ENCODE measurements at places on chromosomes 1 and 21.

GRCh38 chr1:61271412-61271789 lies 189.0 kb downstream of the NFIA start:
- DNase-seq: peak; percentile 28

DNA sequence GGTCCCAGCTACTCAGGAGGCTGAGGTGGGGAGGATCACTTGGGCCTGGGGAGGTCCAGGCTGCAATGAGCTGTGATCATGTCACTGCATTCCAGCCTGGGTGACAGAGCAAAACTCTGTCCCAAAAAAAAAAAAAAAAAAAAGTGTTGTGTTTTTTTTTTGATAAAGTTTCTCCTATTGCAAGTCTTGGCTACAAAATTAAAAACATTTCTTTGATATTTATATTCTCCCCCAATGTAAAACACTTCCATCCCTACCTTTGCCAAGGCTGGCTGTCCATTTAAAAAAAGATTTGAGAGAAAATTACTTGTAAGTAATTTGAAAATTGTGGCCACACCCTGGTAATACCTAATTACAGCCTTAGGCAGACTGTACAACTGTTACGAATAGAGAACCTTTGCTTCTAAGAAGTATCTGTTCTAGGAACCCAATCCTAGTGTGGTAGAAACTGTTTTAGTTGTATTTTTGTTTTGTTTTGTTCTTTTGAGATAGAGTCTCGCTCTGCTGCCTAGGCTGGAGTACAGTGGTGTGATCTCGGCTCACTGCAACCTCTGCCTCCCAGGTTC lies 11.2 kb downstream of the ZNF436 start:
- no peak for DNase-seq

- no peak for DNase-seq
Measured at GRCh38 chr1:182163821-182164223, 102.3 kb upstream of the ZNF648 start.

- no peak for DNase-seq
Measured at GRCh38 chr1:150997949-150998348, 8.8 kb downstream of the MINDY1 start.

- DNase-seq: no peak
Measured at GRCh38 chr1:30146448-30146847, 576.9 kb downstream of the MATN1 start.

GRCh38 chr1:22250724-22251123 lies 107.8 kb upstream of the WNT4 start:
- no peak for DNase-seq

DNA sequence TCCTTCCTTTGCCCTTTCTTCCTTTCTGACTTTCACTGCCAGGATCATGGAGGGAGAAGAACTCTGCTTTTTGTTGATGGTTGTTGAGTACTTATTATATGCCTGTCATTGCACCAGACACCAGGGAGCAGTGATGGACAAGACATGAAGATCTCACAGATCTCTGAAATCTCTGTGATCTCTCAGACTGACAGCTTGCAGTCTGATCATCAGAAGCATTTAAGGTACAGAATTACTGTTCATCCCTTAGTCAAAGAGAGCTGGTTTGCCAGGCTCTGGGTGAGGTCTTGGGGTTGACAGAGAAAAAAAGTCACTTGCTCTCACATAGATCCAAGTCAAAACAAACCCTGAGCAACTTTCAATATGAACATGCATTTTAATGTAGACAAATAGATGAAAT lies 299.5 kb upstream of the FMN2 start:
- no peak for DNase-seq

- DNase-seq: no peak
Measured at GRCh38 chr1:11880911-11881748, 22.4 kb upstream of the NPPB start.

DNA sequence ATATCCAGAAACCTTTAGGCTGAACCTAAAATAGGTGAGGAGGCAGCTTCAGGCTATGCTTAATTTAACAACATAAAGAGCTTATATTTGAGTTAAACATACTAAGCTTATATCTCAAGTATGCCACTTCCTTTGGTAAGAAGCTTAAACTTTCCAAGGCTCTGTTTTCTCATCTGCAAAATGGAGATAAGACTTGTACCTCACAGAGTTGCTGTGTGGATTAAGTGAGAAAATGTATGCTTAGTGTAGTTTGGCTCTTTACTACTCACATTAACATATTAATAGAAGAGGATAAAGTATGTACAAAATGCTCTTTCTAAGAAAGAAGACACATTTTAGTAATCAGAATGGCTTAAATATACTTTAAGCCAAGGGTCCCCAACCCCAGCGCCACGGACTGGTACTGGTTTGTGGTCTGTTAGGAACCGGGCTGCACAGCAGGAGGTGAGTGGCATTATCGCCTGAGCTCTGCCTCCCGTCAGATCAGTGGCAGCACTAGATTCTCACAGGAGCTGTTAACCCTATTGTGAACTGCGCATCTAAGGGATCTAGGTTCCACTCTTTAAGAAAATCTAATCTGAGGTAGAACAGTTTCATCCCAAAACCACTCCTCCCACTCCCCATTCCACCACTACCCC lies 77.2 kb downstream of the HS2ST1 start:
- peak; percentile 59 for DNase-seq

- DNase-seq: no peak
Measured at GRCh38 chr1:45541193-45541592, 9.4 kb upstream of the AKR1A1 start.

GRCh38 chr1:7868070-7868780 lies 15.4 kb upstream of the UTS2 start:
- no peak for DNase-seq

- DNase-seq: no peak
Measured at GRCh38 chr1:221104596-221104995, 225.4 kb downstream of the HLX start.

- no peak for DNase-seq
Measured at GRCh38 chr21:39004634-39005501, 178.4 kb downstream of the PSMG1 start.

DNA sequence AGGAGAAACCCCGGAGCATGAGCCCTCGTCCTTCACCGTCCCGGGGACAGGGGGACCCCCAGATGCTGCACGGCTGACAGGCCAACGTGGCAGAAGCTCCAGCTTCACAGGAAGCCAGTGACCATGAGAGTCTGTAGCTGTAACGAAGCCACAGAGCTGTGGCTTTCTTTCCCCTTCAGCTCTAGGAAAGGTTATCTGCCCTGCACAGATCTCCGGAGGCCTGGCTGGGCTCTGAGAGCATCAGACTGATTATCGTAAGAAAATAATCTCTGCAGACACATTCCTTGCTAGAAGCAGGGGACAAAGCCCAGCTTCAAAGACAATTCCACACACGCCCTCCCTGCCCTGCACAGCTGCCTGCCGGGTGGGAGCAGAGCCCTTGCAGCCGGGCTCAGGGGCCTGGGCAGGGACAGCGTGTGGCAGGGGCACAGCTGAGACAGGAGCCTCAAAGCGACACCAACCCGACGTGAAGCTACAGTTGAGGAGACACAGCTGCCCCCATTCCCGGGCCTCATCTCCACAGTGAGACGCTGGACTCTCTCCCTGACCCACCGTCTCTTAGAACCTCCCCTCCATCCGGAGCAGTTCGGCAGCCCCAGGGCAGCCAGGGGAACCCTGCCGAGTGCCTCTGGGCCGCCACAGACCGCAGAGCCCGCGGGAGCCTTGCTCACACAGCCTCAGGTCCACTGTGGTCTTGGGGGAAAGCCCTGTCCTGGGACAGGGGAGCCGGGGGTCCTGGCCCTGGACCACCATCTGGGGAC lies 30.6 kb downstream of the POFUT2 start:
- peak; percentile 18 for DNase-seq

GRCh38 chr1:235864469-235864868 lies 2.2 kb downstream of the LYST start:
- DNase-seq: no peak

- DNase-seq: no peak
Measured at GRCh38 chr1:79388694-79389361, 382.3 kb upstream of the ADGRL4 start.

DNA sequence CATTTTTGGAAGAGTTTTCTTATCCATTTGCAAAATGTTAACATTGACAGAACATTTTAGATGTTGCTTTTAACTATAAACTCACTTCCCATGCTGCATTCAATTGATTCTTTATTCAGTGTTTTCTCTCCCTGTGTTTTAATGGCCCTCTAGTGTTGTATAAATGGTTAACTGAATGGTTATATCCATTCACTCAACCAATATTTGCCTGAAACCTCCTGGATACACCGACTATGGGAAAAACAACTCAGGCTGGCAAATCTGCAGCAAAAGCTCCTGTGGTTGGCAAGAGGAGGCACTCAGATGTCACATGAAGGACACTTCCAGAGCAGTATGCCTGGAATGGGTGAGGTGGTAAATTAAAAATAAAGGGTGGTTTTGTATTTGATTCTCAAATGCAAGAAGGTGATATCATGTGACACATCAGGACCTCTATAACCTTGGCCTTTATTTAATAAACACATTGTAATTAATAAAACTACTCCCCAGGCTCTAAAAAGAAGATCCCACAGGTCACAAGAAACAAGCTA lies 107.6 kb downstream of the BCAR3 start:
- no peak for DNase-seq

GRCh38 chr1:21184276-21184675 lies 7.6 kb upstream of the EIF4G3 start:
- no peak for DNase-seq

DNA sequence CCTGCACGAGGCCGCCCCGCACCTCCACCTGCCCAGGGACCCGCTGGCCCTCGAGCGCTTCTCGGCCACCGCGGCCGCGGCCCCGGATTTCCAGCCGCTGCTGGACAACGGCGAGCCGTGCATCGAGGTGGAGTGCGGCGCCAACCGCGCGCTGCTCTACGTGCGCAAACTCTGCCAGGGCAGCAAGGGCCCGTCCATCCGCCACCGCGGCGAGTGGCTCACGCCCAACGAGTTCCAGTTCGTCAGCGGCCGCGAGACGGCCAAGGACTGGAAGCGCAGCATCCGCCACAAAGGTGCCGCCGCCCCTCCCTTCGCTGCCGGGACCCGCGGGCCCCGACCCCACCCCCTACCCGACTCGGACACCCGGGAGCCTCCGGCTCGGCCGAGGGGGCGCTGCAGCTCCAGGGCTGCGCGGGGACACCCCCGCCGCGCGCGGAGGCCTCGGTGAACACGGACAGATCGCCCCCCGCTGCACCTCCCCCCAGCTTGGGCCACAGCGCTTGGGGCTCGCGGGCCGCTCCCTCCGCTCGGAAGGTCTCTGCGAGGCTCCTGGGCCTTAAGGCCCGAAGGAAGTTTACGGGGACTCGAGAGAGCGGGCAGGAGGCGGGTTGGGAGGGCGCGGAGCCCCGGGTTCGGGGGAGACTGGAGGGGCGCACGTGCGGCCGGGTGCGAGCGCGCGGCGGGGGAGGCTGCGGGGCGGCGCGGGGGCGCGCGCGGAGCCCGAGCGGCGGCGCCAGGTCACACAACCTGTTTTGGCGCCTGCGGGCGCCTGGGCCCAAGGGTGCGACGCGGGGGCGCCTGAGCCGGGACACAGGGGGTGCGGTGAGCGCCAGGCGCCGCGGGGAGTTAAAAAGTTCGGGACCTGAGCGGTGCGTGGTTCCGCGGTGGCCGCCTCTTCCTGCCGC lies 1.2 kb downstream of the SAMD11 start:
- DNase-seq: peak; percentile 81

GRCh38 chr1:221356693-221357092 lies 385.2 kb downstream of the DUSP10 start:
- DNase-seq: no peak

GRCh38 chr1:98110674-98111073 lies 189.8 kb upstream of the DPYD start:
- no peak for DNase-seq
